ENCODE measurements at places on chromosomes 3 and 15.

GRCh38 chr15:43886558-43886957 is 59.8 kb downstream of the WDR76 start:
- DNase-seq: peak; percentile 49

GRCh38 chr3:138124706-138125355 is 7.4 kb downstream of the A4GNT start:
- DNase-seq: no peak

DNA sequence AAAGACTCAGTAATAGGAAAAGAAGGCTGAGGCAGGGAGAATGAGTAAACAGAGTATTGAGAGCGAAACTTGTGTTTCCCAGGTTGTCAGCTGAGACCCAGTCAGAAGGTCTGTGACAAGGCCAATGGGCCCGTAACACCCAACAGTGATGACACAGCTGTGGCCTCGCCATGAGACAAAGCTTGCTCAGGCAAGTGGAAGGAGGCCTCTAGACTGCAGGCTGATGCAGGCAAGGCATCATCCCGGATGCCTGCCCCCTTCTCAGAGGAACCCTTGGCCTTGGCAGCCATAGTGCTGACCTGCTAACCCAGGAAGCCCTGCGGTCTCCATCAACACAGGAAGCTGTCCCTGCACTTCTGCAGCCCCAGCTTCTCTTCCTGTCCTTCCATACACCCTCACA is 15.4 kb downstream of the RAB6B start:
- DNase-seq: no peak

- DNase-seq: no peak
Measured at GRCh38 chr3:10631224-10631623, 125.8 kb upstream of the ATP2B2 start.

GRCh38 chr3:158970006-158970405 is 168.2 kb downstream of the MFSD1 start:
- DNase-seq: no peak

GRCh38 chr3:171817074-171817800 is 7.0 kb upstream of the PLD1 start:
- no peak for DNase-seq

GRCh38 chr3:170766823-170767575 is 103.0 kb downstream of the RPL22L1 start:
- DNase-seq: no peak

DNA sequence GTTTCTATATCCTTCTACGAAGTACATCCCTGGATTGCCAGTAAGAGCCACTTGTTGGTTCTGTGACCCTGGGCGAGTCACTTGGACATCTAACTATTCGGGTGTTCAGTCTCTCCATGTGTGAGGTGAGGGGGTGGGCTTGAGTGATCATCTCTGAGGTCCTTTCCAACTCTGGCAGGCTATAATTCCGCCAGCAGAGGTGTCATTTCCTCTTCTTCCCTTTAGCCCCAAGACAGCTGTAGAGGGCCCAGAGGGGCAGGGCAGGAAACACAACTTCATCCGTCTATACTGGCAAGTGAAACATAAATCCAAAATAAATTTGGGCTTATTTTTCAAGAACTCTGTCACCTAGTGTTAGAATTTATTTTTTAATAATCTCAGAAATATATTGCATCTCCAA is 38.1 kb downstream of the C2CD4A start:
- no peak for DNase-seq

- DNase-seq: peak; percentile 29
Measured at GRCh38 chr3:53259427-53260259, 3.8 kb upstream of the TKT start.

GRCh38 chr3:123686251-123686650 is 101.4 kb upstream of the HACD2 start:
- DNase-seq: no peak

DNA sequence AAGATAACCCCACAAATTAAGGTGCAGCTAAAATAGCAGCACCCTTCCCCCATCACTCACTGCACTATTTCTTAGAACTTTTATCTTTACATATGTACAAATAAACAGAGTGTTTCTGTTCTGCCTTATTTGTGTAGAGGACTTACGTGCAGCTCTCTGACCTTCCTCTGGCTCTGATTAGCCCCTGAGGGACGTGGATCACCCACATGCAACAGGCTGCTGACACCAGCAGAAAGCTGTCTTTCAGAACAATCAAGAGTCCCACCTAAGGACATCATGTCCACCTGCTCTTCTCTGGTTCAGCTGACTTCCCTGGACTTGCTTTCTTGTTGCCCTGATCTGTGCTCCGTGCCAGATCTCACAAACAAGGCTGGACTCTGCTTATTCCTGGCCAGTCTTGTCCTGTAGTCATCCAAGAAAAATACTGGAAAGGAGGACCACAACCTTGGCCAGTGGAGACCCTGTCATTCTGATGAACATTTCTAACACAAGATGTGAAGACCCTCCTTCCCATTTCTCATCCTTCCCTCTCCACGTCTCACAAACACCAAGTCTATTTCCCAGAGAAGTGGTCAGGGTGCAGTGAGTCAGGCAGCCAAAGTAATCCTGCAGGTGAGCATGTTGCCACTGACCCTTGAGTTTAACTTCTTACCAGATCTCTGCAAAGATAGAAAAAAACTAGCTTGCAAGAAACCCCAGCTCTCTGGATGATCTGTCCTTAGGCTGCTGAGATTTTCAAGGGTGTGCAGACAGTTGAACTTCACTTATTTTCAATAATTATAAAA is 243.6 kb upstream of the ICE2 start:
- DNase-seq: no peak

DNA sequence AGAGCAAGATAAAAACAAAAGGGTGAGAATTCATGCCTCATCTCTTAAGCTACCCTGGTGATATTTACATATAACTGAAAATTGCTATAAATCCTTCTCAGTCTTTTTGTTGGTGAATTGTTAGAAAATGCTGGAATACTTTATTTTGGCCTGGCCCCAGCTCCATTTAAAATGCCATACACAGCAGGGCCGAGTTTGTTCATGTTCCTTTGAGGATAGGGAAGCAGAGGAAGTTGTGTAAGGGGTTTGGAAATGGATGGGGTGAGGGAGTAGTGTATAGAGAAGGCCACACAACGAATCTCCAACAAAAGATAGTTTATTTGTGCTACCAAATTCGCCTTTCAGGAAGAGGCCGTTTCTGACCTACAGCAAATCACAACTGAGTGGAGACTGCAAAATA is 78.6 kb upstream of the ADAMTS9 start:
- DNase-seq: no peak

- no peak for DNase-seq
Measured at GRCh38 chr15:78050826-78051225, 26.7 kb downstream of the TBC1D2B start.

GRCh38 chr3:73018298-73018697 is 21.7 kb downstream of the PPP4R2 start:
- no peak for DNase-seq

DNA sequence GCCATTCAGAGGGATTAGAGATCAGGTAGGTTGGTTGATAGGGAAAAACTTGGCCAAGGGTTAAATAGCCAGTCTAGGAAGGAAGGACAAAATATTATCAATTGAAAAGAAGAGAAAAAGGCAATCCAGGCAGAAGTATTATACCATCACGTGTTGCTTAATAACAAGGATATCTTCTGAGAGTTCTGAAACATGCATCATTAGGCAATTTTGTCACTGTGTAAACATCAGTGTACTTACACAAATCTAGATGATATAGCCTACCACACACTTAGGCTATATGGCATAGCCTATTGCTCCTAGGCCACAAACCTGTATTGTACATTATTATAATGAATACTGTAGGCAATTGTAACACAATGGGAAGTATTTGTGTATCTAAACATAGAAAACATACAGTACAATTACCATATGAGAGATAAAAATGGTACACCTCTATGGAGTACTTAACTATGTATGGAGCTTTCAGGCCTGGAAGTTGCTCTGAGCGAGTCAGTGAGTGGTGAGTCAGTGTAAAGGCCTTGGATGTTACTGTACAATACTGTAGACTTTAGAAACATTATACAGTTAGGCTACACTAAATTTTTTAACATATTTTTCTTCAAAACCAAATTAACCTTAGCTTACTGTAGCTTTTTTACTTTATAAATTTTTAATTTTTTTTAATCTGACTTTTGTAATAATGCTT is 2.7 kb downstream of the TEX55 start:
- DNase-seq: no peak

- DNase-seq: no peak
Measured at GRCh38 chr15:66677336-66677735, 24.7 kb upstream of the SMAD6 start.

DNA sequence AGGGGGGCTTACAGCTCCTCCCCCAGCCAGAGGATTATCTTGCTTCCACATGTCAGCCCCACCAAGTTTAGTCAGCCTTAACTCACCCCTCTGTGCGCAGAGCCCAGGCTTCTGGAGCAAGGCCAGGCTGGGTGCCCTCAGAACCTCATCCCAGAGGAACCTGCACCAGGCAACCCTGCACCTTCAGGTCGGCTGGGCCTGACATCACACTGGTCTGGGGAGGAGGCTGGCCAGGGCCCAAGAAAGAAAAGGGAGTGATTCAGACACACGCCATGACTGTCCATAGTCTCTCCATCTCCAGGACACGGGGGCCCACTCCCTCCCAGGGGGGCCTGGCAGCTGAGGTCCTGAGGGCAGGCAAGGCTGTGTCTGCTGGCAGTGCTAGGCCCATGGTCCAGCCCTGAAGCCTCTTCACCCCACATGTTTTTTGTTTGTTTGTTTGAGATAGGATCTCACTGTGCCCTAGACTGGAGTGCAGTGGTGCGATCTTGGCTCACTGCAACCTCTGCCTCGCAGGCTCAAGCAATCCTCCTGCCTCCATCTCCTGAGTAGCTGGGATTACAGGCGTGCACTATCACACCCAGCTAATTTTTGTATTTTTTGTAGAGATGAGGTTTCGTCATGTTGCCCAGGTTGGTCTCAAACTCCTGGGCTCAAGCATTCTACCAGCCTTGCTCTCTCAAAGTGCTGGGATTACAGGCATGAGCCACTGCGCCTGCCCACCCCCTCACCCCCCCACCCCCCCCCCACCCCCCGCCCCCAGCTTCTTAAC is 11.1 kb downstream of the TNK2 start:
- DNase-seq: peak; percentile 92

DNA sequence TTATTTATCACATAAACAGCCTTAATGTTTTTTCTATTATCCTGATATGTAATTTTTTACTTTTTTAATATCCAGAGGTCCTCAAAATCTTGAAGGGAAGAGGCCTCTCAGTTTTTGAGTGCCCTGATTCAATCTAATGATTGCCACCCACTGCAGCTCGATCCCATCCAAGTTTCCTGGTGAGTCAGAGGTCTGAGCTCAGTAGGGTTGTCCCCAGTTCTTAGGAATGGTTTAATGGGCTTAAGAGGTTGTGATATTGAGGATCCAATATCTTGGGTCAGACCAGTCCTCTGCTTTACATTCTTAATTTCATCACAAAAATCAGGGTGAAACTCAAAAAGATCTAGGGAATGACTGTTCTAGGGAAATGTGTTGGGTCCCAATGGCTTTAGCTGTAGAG is 238.5 kb downstream of the NSUN3 start:
- no peak for DNase-seq

DNA sequence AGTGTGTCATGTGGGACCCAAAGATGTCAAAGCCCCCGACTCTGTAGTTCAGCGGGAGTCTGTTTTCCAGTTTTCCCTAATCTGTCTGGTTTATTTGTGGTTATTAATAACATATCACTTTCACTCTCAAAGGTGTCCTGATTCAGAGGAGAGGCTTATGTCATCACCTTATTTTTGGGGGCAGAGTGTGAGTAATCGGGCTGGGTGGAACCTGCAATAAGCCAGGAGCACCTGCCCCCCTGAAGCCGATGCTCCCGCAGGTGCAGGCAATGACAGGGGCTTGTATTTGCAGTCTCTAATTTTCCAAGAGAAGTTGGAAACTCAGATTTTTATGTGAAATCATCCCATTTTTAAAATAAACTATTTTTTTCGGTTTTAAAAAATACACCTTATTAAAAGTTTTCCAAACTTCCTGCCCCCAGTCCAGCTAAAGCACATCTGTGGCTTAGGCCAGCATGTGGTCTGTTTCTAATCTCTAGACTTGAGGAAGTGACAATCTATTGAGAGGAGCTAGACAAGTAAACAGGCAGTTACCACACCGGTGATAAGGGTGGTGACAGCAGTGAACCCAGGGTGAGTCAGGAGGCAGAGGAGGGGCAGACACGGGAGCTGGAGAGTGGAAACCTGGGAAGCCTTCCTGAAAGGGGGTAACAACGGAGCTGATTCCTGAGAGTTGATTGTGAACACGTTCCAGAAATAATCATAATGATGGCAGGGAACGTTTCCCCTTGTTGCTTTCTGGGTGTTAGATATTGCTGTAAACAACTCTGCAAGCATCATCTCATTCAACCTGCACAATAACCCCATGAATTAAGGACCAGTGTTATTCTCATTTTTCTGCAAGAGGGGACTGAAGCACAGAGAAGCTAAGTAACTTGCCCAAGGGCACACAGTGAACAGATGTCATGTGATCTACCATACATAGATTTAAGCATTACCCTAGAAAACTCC is 37.2 kb downstream of the BHLHE40 start:
- no peak for DNase-seq

- DNase-seq: no peak
Measured at GRCh38 chr3:42122261-42123011, 31.3 kb downstream of the TRAK1 start.

- no peak for DNase-seq
Measured at GRCh38 chr3:107704477-107704876, 181.7 kb downstream of the BBX start.
